ENCODE measurements at places on chromosomes 5 and 9. TPM values are rescaled to one million over a fixed set of nuclear protein-coding genes. Genes with fewer than 3 reads are reported as not detected.

DNA sequence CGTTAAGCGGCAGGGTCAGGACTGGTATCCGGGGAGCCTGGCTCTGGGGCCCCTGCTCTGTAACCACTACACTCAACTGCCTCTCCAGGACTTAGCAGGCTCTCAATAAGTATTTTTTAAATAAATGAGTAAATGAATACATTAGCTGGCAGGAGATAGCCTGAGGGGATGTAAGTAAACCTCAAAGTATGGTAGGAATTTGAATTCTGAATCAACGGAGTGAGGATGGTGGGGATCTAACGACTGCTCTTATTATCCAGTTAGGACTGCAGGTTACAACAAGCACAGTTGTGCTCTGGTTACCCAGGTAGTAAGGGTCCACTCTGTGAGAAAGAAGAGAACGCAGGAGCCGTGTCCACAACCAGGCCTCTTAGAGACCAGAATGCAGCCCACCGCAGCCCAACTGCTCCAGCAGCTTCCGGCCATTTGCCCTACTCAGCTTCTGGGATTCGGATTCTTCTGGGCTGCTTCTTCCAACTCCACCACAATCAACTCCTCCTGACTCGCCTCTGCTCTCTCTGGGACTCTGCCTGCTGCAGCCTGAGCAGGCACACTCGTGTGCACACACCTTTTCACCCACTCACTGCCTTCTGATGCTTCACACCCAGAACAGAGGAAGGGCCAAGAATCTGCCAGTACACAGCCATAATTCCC lies 52.6 kb downstream of the MED27 start:
- no peak for DNase-seq

- DNase-seq = no peak
These were observed at the start of gene NPR2 for GRCh38 chr9:35791297-35791921. Gene NPR2 (plus strand): TSS chr9:35791591. CDS start chr9:35792409, 818 bp downstream.

GRCh38 chr9:78783743-78784142 lies 486.8 kb downstream of the PSAT1 start:
- no peak for DNase-seq

Gene PCDHA4
- total RNA-seq = not detected

Gene SLC31A2
- total RNA-seq = 5.4 TPM

Gene LRRC70
- 0.13 TPM for total RNA-seq

- no peak for DNase-seq
These were observed 78.1 kb downstream of the CEMIP2 start for GRCh38 chr9:71690063-71690688.

Measured in CD8-positive, alpha-beta memory T cell (primary cell).